ENCODE measurements at places on chromosomes 4 and X.
A peak's percentile ranks its signal among the peaks of the same experiment; 100 is the strongest.

DNA sequence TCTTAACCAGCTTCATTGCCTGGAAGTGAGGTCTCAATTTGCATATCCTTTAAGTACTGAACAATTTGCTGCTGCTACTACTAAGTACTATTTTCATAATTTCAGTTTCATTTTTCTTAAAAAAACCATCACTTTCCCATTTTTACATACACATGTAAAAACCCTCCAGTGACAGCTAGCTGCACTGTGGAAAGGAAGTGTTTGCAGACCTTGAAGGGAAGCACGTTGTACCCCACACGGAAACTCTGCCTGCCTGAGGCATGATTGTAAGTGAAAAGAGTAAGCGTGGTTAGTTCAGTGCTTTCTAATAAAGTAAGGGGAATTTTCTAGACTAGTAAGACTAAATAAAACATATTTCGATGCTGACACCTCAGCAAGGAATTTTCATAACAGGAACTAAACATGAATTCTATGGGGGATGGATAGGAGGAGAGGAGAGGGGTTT is 103.6 kb downstream of the RAPGEF2 start:
- DNase-seq = no peak

- no peak for DNase-seq
Observed at GRCh38 chr4:25233194-25233593, 639 bp upstream of the PI4K2B start.

DNA sequence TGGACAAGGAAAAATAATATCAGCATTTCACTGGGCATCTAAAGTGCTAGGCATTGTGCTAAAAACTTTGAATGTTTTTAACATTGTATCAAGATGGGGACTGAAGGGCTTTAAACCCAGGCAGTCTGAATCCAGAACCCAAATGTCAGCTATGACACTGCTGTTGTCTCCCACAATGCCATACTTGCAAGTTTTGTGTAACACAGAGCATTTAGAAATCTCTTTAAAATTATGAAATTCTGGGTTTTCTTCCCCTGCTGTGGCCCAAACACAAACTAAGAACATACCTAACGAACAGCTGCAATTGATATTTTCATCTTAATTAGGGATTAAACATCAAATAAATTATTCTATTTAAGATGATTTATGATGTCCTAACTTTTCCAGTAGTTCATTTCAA is 66.8 kb upstream of the LSM6 start:
- DNase-seq = no peak

DNA sequence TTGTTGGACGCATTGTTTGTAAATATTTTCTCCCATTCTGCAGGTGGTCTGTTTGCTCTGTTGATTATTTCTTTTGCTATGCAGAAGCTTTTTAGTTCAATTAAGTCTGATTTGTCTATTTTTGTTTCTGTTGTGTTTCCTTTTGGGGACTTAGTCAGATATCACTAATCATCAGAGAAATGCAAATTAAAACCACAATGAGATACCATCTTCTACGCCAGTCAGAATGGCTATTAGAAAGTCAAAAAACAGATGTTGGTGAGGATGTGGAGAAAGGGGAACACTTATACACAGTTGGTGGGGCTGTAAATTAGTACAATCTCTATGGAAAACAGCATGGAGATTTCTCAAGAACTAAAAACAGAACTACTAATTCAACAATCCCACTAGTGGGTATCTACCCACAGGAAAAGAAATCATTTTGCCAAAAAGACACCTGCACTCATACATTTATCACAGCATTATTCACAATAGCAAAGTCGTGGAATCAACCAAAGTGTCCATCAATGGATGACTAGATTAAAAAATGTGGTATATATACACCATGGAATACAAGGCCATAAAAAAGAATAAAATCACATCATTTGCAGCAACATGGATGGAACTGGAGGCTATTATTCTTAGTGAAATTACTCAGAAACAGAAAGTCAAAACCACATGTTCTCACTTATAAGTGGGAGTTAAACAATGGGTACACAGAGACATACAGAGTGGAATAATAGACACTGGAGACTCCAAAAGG is 8.1 kb downstream of the COQ2 start:
- no peak for DNase-seq

- DNase-seq = no peak
Observed at GRCh38 chrX:15724911-15725310, 13.2 kb upstream of the CA5B start.

- DNase-seq = no peak
Observed at GRCh38 chr4:340011-340410, 2.4 kb downstream of the ZNF141 start.

DNA sequence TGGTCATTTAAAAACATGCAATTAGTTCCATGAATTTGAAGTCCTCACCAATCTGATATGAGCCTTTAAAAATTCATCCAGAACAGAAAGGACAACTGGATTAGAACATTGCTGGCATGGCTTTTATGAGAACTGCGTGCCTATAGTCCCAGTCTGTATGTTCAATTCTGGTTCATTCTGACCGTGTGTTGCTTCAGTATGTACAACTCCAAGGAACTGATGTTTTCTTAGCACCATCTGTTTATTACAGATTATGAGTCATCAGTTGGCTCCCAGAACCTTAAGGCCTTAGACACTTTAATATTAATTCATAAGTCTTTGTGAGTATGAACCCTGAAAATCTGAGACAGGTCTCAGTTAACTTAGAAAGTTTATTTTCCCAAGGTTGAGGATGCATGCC is 115.0 kb downstream of the CEP44 start:
- DNase-seq = no peak

GRCh38 chr4:103030791-103031190 is 11.3 kb upstream of the SLC9B1 start:
- no peak for DNase-seq

DNA sequence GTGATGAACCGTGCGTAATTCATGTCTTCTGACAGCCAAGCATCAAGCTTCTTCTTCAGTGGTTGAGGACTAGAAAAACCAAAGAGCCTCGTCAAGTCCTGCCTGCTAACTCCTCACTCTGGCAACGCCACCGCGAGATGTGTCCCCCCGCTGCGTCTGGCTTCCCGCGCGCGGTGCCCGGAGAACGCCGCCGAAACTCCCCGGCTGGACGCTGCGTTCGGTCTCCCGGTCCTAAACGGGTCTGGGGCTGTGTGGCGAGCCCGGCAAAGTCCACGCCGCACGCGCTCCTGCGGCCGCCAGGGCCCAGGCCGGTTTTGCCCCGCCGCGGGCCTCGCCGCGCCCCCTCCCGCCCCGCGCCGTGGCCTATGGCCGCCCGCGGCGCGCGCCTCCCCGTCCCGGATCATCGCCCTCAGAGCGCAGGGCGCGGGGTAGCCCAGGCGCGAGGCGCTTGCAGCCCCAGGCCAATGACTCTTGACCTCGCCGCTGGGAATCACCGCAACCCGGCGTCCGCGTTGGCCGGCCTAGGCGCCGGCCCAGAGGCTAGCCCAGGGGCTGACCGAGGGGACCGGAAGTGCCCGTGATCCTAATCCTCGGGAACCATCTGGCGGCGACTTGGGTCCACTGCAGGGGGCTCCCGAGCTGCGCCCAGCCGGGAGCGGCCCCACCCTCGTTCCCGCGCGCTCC is at the start of gene AADAT:
Gene AADAT (minus strand): TSS at position 289 of the 684 bp plus-strand sequence. CDS start 266 bp downstream, at position 23.
- DNase-seq = peak; percentile 93

DNA sequence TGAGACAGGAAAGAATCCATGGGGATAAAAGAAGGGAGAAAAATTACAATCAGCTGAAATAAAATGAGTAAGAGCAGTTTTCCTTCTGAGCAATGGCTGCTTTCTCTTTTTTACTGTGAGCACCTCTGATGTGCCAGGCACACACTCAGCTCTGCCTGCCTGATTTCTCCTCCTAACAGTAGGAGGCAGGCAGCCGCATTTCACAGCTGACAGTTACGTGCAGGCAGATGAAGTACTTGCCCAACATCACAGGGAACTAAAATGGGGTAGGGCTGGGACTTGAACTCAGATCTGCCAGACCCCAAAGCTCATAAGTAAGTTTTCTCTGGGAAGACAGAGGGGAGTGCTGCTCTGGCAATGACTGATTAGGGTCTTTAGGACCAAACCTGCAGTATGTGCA is 54.6 kb downstream of the C4orf50 start:
- peak; percentile 36 for DNase-seq

GRCh38 chr4:78058591-78059523 is 1.7 kb downstream of the FRAS1 start:
- DNase-seq = peak; percentile 85

DNA sequence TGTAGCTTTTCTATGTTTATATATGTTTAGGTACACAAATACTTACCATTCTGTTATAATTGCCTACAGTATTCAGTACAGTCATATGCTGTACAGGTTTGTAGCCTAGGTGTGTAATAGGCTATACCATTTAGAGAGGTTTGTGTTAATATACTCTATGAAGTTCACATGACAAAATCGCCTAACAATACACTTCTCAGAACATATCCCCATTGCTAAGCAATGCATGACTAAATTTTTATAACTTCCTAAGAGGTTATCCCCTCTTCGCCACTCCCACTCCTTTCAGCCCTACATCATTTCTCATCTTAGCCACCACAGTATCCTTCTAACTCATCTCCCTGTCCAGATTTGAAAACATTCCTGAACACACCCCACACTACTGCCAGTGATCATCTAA is 83.7 kb upstream of the ZCCHC13 start:
- no peak for DNase-seq

DNA sequence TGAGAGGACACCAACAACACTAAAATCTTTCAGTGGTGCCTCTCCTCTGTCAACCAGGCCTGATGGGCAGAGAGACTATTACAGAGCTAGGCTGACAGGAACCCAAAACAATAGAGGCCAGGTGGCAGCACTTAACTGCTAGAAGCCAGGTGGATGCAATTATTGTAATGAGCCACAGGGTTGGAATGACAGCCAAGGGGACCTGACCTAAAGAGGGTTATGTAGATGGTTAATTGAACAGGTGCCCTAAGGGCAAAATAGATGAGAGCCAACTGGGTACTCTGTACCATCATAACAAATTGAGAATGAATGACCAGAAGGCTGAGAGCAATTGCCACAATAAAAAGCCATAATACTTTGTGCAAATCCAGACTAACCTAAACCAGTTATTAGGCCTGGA is 24.7 kb upstream of the FRAS1 start:
- peak; percentile 32 for DNase-seq

DNA sequence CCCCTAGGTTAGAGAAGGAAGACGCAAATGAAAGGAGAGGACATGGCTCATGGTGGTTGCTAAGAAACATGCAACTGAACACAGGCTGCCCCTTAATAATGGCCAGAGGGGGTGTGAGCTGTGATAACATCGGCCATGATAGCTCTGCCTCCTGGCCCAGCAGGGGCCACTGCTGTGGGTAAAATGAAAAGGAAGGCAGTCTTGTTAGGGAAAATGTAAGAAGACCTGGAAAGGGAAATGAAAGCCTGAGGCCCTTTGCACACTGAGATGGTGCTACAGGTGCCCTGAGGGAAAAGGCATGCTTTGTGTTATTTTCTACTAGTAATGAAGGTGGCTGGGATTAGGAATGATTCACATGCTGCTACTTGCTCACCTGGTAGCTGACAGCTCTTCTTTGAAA is 123.6 kb upstream of the MID1 start:
- DNase-seq = peak; percentile 24
